ENCODE measurements at places on chromosomes 7 and 10.
A peak's percentile ranks its signal among the peaks of the same experiment; 100 is the strongest.

- no peak for DNase-seq
Observed at GRCh38 chr7:103076764-103077163, 1.8 kb downstream of the ARMC10 start.

- DNase-seq = no peak
Observed at GRCh38 chr10:62726638-62727037, 77.9 kb upstream of the ADO start.

- DNase-seq = peak; percentile 13
Observed at GRCh38 chr7:21253740-21254687, 173.9 kb upstream of the SP4 start.

GRCh38 chr10:59513558-59513957 lies 151.2 kb upstream of the FAM13C start:
- no peak for DNase-seq

GRCh38 chr7:3922175-3922635 lies 621.2 kb downstream of the SDK1 start:
- no peak for DNase-seq

- no peak for DNase-seq
Observed at GRCh38 chr7:31857172-31857571, 170.2 kb downstream of the PPP1R17 start.

DNA sequence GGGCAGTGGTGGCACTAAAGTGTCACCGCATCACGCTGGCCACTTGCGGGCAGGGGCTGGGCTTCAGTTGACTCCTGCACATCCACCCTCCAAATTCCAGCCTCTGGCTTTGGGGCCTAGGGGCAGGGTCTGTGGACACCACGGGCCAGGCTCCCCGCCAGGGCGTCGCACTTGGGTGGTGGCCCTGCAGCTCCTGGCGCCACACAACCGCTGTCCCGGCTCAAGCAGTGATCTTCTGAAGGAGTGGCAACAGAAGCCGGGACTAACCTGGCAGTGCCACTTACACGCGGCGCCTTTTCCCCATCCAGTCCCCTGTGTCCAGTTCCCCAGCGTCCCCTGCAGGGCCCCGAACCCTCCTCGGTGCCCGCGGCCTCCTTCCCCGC lies 134.3 kb upstream of the ZNF92 start:
- no peak for DNase-seq

- no peak for DNase-seq
Observed at GRCh38 chr7:101265622-101266516, 21.0 kb upstream of the FIS1 start.

DNA sequence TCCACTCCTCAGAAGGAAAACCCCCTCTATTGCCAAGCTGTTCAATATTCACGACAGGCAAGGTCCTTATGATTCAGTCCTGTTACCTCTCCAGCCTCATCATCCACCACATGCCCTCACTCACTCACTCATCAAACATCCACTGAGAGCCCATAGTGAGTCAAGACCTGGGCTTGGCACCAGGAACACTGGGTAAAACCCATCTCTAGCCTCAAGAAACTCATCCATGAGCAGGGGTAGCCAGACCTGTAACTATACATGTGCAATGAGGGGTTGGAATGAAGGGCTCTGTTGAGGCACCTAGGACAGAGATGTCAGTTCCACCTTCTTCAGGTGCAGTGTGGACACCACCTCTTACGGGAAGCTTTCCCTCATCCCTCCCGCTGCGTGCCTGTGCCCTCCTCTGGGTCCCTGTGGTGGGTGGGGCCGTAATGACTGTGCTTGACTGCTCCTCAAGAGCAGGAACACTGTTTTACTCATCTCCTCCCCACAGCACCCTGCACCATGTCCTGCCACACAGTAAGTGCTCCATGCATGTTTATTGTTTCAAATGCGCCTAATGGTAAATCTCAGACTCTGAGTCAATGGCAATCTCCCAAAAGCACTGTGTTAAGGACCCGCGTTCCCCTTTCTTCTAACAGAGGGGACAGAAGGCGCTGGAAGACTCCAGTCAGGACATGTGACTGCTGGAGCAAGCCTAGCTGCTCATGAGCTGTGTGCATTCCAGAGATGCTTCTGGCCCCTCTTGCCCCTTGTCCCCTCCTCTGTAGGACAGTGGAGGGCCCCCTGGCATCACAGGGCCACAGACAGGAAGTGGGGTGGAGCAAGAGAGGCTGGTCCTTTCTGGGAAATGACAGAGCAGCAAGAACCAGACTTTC lies 95.4 kb downstream of the HIPK2 start:
- DNase-seq = no peak

GRCh38 chr10:93601146-93601773 lies at the start of gene RBP4:
Gene RBP4 (minus strand): TSS chr10:93601235. CDS start chr10:93601028, 207 bp downstream.
- DNase-seq = no peak

Data from NCI-H187 treated with DMSO at 0.1 percent for 48 hours (cell line).